Motor neuron (in vitro differentiated cells): ENCODE measurements at places on chromosomes 13 and 19. TPM values are rescaled to one million over a fixed set of nuclear protein-coding genes. Genes with fewer than 3 reads are reported as not detected.

Gene TNFSF9
- total RNA-seq: 3.1 and 3.8 TPM in 2 replicates

Gene ELSPBP1
- total RNA-seq: not detected in 2 replicates

Gene OLFM4
- total RNA-seq: 0.17 TPM in 1 of 2 replicates, not detected in the other

Gene LINGO3
- total RNA-seq: 0.35 TPM in 1 of 2 replicates, not detected in the other

Gene LIM2
- not detected in 2 replicates for total RNA-seq

Gene C19orf33
- not detected in 2 replicates for total RNA-seq

Gene MYO1F
- 5.6 and 19.3 TPM in 2 replicates for total RNA-seq

Gene ZNF540
- 0.68 and 0.91 TPM in 2 replicates for total RNA-seq

Gene CAMSAP3
- 6.9 and 7.9 TPM in 2 replicates for total RNA-seq

Gene ADM5
- 1.7 TPM in 2 replicates for total RNA-seq

Gene RFXAP
- 5.9 and 7.0 TPM in 2 replicates for total RNA-seq

DNA sequence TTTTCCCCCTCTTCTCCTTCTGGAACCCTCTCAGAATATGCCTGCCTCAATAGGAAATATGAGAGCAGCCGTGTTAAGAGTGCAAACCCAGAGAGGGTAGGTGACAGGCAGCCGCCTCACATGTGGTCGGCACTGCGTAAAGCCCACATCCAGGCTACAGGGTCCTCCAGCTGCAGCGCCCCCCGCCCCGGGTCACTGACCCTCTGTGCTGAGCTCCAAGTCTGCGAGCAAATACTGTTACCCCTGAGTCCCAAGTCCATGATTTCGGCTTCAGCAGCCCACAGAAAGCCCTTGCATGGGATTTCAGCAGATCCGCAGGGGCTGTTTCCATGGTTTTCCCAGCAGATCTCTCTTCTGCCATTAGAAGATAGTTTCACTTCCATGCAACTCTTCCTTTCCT, 186.9 kb upstream of the IRS2 start:
- ATAC-seq: no peak

GRCh38 chr13:52749419-52749818, 9.8 kb upstream of the CNMD start:
- peak; percentile 45 for ATAC-seq

DNA sequence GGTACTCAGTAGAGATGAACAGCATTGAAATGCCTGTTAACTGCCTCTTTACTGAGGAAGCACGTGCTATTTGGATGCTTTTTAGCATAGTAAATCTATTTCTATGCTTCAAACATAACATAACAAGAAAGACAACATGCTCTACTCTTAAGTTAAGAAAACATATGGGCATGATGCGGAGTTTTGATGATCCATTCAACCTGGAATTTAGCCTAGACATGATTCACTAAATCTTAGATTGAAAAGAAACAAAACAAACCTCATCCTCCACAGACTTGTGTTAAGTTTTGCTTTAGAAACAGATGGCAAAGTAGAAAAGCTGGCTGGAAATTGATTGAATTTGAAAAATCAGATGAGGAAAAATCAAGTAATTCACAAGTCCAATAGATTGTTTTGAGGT, 593.8 kb downstream of the OLFM4 start:
- no peak for ATAC-seq

GRCh38 chr19:44024900-44025216, 321 bp upstream of the ZNF222 start:
- ATAC-seq: no peak

DNA sequence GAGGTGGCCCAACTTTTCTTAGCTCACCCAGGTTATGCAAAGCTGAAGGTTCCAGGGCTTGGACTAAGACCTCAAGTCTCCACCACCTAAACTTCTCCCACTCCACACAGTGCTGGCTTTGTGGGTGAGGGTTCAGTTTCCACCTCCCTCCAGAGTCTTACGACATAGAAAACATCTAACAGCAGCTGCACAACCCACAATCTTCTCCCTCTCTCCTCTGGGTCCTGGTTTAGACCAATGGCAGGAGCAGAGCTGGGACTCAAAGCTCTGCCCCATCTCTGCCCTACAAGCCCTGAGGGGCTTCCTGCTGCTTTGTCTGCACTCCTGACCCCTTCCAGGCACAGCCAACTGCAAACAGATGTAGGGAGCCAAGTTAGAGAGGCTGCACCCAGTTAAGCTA, 16.0 kb downstream of the IRGC start:
- no peak for ATAC-seq

DNA sequence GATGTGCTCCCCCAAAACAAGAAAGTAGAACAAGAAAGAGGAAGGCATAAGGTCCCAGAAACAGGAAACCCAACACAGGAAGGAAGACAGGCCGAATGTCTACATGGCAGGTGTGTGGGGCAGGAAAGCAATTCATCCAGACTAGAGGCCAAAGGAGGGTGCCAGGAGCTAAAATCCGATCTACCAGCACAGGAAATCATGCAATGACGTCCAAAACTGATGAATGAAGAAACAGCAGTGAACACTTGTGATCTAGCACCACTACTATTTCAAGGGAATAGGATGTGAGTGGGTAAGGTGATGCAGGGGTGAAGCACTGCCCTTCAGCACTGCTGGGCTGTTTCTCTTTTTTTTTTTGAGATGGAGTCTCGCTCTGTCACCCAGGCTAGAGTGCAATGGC, 59.1 kb downstream of the DOCK9 start:
- no peak for ATAC-seq

- ATAC-seq: no peak
Observed at GRCh38 chr13:76175961-76176725, 540.0 kb downstream of the LMO7 start.

DNA sequence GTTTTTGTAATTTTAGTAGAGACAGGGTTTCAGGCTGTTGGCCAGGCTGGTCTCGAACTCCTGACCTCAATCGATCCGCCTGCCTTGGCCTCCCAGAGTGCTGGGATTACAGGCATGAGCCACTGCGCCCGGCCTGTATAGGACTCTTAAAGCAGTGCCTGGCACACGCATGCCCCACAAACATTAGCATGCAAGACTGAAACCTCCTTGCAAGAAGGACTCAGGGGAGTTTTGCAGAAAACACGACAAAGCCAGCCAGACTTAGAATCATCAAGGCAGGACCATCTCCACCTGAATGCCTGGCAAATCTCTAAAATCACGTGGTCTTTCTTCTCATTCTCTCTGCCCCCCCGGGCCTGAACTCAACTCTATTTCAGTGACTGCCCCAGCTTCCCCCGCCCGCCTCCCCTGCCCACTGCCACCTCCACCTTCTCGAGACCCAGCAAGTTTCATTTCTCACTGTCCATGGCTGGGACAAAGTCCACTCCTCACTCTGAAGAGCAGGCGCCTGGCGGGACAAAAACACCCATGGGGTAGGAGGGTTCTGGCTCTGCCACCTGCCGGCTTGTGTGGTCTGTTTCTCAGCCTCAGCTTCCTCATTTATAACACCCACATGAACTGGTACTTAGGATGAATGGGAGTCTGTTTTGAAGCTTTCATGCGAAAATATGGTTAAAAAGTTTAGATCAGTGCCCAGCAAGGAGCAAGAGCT, 2.4 kb downstream of the TICAM1 start:
- no peak for ATAC-seq

GRCh38 chr19:1258707-1259205, 10.4 kb downstream of the MIDN start:
- ATAC-seq: no peak

DNA sequence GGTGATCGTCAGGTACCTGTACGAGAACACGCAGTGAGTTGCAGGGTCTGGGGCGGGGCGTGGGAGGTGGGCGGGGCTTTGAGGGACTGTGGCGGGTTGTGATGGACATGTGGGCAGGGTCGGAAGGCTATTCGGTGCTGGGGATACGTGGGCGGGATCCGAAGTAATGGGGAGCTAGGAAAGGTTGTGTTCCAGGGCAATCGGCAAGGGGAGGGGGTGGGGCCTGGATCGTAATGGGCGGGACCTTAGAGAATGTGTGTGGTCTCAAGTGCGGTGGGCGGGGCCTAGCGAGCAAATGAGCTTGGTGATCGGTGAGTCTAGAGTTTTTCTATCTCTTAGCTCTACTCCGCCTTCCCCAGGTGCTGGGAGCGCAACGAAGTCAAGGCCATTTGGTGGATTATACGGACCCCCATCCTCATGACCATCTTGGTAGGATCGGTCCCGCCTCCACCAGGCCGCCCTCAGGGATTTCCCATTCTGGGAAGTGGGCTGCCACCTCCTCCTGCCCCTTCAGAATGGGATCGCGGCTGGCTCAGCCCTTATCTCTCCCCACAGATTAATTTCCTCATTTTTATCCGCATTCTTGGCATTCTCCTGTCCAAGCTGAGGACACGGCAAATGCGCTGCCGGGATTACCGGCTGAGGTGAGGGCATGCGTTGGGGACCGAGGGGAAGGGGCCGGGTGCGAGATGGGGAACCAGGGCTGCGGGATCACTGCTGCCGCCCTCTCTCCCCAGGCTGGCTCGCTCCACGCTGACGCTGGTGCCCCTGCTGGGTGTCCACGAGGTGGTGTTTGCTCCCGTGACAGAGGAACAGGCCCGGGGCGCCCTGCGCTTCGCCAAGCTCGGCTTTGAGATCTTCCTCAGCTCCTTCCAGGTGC, 9.6 kb downstream of the GIPR start:
- ATAC-seq: peak; percentile 75

DNA sequence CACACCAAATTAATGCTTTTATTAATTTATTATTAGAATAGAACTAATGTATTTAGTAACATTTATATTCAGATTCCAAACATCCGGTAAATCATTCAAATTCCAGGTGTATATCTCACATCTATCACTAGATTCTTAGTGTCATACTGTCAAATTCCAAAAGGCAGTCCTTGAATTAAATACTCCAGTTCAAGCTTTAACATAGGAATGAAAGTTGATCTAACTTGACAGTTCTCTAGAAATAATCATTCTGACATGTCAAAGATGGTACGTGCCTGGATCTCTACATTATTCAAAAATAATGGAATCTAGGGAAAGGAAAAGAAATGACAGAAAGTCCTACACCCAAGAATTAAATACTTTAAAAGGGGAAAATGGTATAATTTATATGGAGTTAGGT, 1161.5 kb downstream of the PCDH9 start:
- no peak for ATAC-seq

DNA sequence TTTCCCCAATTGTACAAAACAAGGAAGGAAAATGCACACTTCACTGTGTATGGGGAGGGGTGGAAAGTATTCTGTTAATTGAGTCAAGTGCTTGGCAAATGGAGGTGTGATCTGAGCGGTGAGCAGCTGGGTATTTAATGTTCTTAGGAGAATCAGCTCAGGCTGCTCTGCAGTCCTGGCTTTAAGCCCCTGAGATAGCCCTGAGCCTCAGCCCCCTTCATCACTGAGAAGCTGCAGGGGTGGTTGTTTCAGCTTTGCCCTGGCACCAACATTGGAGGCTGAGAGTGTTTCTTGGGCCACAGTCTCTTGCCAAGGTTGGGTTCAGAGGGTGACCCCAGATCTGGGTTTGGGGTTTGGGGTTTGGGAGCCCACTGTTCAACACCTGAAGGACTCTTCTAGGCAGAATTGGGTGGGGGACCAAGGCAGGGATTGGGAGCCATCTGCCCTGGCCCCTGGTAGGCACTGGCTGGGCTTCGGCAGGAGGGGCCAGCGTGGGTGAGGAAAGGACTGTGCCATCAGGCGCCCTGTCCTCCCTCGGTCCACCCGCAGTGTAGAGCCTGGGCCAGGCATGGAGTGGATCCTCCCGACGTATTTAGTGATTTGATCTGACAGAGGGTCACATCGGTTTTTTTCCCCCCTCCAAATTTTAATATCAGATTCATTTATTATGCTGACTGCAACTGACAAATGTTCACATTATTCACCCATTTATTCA, 66.7 kb upstream of the ZNF536 start:
- ATAC-seq: peak; percentile 7

DNA sequence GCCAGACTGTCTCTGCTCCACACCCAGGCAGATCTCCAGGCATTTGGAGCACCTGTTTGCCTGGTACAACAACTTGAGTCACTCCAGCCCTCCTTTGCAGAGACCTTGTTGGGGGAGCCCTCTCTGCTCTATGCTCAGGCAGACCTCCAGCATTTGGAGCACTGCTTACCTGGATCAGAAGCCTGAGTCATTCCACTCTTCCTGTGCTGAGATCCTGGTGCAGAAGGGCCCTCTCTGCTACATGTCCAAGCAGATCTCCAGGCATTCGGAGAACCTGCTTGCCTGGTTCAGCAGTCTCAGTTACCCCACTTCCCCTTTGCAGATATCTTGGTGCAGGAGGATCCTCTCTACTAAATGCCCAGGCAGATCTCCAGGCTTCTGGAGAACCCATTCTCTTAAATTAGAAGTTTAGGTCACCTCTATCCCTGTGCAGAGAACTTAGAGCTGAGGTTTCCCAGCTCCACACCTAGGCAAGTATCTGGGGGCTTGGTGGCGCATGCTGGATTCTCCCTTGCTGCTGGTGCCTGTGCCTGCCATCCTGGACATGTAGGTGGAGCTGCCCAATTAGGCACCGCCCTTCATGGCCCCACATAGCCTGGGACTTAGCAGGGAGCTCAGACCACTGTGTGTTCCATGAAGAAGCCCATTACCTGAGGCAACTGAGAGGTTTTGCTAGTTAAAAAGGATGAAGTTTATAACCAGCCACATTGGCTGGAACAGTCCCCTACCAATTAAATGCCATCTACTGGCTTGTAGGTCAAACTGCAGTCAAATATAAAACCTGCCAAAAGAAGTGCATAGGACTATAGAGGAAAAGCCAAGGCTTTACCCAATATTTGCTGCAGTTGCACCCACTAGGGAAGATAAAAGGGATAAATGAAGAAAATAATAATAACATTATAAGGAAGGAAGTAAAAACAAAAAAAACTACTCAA, 97.6 kb upstream of the SLITRK6 start:
- ATAC-seq: no peak

DNA sequence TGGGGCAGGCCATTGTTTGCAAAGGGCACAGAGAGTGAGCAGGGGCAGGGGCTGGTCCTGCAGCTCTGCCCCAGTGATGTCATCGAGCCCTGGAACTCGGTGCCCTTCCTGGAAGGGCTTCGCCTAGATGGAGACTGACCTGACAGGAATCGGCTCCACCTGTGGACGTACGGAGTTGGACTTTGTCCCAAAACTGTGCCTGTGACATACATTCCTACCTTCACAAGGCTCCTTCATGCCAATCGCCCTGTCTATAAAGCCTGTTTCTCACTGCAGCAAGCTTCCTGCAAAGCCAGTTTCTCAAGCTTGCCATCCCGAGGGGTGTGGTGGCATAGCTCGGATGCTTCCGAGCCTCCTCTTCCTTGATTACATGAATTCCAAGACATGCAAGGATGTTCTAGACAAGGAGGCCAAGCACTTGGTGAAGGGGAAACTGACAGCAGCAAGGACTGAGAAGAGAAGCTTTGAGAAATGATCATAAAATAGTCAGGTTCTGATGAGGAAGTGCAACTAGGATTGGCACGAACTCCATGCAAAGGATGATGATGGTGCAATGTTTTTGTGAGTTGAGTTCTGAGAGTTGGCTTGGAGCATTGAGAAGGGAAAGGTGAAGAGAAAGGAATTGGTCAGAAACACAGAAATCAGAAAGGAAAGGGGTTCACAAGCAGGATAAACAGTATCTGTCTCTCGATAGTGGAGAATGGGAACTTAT, 73.6 kb upstream of the STK24 start:
- no peak for ATAC-seq

GRCh38 chr19:55199620-55200204, 9.6 kb downstream of the PTPRH start:
- no peak for ATAC-seq

GRCh38 chr13:28379371-28380083, 115.4 kb downstream of the FLT1 start:
- ATAC-seq: no peak
